Lower leg skin (tissue), 4 donors: ENCODE measurements at places on chromosomes 12 and 14. TPM values are rescaled to one million over a fixed set of nuclear protein-coding genes. Genes with fewer than 3 reads are reported as not detected.

The BDKRB1 gene
- total RNA-seq, result 2.1 TPM

The NANOG gene
- total RNA-seq, result not detected

The TMEM63C gene
- 11.4 TPM for total RNA-seq

GRCh38 chr12:39426636-39427240 is 16.2 kb downstream of the KIF21A start:
- DNase-seq, result no peak

DNA sequence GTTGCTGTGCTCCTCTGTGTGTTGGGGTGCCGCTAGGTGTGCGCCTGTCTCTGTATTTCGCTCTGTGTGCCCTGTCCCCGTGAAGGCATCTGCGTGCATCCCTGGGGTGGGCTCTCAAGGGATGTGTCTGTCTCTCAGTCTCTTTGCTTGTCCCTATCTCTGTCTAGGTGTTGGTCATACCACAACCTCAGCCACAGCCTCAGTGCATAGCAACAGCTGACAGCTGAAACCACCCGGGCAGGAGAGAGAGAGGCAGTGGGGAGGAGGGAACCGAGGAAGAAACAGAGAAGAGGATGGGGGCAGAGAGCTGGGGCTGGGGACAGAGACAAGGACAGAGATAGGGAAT is 953 bp upstream of the NXPH4 start:
- DNase-seq, result no peak

GRCh38 chr14:45426685-45427282 is 173.8 kb upstream of the MIS18BP1 start:
- no peak for DNase-seq

DNA sequence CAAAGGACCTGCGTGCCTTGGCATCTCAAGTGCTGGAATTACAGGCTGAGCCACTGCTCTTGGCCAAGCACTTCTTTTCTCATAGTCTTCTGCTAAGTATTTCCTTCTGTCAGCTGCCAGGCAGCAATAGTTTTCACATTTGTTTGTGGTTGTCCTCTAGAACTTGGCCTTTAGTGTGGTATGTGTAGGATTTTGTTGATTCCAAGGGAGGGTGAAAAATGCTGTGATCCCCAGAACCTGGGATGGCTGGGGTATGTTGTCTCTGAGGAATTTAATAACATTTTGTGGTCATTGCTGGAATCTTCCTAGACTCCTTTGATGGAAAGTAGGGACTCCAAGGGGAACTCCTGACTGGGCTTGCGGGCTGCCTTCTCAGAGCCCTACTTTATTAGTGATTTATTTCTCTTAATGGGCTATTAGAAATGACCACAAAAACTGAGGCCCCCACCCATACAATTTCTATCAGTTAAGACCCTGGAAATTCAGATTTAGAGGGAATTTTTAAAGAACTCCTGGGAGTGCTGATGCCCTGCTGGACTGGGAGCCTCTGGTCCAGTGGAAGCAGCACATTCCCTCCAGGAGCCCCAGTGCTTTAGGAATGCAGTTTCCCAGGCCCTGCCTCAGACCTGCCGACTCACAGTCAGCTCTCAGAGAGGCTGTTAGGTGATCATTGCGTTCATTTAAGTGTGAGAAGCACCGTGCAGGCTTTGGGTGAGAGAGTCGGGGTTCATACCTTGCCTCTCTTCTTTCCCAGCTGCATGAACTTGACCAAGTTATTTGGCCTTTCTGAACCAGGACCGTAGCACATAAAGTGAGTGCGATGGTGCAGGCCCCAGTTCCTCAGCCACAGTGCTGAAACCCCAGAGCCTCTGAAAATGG is 22.7 kb downstream of the TRAF3 start:
- no peak for DNase-seq

DNA sequence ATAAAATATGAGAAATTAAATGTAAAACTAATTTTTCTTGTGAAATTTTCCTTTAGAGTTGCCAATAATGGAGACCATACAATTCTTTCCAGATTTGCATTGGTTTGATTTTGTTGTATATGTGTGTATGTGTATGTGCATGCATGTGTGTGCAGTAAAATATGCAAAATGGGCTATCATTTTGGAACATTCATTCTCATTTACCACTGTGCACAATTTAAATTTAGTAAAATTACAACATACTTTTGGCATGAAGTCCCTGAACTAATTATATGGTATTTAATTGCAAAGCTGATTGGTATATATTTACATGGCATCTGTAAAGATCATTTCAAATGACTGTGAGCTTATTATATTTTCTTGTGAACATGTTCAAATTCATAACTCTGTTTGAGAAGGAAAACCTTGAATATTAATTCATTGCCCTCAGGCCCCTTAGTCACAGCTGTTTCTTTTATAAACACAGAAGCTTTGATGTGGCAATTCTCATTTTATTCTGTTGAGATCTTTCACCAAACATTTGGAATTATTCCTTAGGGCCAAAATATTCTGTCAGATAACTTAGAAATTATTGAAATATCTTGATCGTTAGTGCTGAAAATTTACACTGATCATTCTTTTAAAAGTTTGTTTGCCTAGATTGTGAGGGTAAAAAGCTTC is 17.6 kb downstream of the KERA start:
- no peak for DNase-seq

DNA sequence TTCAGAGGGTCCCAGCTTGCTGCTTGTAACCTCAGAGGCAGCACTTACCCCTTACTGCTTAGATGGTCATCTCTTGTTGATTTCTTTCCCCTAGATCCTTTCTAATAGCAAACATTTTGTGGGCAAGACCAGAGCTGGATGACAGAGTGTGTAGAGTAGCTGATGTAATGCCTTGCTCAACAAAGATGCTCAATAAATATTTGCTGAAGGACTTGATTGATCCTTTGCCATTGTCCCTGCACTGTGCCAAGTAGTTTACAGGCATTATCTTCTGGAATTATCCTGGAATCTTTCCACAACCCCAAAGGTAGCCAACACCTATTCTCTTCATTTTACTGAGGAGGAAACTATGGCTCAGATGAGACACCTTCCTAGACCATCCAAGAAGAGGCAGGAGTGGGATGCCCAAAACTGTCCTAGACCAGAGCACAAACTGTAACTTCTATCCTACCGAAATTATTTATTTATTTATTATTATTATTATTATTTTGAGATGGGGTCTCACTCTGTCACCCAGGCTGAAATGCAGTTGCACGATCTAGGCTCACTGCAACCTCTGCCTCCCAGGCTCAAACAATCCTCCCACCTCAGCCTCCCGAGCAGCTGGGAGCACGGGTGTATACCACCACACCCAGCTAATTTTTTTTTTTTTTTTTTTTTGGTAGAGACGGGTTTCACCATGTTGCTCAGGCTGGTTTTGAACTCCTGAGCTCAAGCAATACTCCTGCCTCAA is 1.4 kb downstream of the MMAB start:
- DNase-seq, result no peak

GRCh38 chr12:119249383-119250155 is 70.8 kb downstream of the HSPB8 start:
- no peak for DNase-seq

DNA sequence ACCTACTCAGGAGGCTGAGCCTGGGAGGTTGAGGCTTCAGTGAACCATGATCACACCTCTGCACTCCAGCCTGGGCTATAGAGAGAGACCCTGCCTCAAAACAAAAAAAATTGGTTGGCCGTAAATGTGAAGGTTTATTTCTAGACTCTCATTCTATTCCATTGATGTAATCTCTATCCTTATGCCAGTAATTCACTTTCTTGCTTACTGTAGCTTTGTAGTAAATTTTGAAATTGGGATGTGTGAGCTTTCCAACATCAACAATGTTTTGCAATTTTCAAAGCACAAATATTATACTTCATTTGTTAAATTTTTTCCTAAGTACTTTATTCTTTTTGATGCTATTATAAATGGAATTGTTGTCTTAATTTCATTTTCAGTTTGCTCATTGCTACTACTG is 24.6 kb downstream of the LIN52 start:
- no peak for DNase-seq

GRCh38 chr12:63787306-63787705 is 7.6 kb downstream of the RXYLT1 start:
- no peak for DNase-seq

GRCh38 chr12:98725476-98726247 is 80.6 kb downstream of the APAF1 start:
- no peak for DNase-seq

- DNase-seq, result no peak
Observed at GRCh38 chr12:96258104-96258961, 64.2 kb downstream of the ELK3 start.
